ENCODE measurements at places on chromosomes 12 and 14.

DNA sequence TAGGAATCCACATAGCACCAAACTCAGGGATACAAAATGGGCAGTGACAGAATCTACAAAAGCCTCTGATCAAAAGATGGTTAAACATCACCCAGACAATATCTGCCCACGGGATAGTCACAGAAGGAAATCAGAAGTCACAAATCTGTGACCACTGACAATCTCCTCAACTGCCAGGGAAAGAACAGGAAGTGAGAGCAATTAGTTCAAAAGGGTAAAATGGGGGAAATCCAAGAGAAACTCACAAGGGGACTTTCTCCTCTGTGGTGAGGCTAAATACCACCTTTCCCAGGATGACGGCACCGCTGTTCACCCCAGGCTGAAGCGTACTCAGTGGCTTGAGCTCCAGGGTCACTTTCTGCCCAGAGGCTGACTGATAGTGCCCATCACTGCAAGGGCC, 10.7 kb downstream of the TTC5 start:
- no peak for DNase-seq

DNA sequence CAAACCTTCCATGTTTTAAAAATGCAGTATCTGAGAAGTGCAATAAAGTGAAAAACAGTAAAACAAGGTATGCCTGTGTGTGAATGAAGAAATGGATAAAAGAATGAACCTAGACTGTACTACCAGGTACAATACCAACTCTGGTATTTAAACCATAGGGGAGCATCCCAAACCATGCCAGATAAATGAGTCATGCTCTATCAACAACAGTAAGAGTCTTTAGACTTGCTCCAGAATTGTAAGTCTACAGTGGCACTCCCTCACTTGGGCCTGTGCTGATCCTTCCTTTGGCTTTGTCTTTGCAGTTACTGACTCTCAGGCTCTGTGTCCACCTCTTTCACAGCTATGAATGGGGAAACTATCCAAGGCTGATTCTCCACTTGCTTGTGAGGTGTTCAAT, 38.1 kb downstream of the BBS10 start:
- DNase-seq, result no peak

DNA sequence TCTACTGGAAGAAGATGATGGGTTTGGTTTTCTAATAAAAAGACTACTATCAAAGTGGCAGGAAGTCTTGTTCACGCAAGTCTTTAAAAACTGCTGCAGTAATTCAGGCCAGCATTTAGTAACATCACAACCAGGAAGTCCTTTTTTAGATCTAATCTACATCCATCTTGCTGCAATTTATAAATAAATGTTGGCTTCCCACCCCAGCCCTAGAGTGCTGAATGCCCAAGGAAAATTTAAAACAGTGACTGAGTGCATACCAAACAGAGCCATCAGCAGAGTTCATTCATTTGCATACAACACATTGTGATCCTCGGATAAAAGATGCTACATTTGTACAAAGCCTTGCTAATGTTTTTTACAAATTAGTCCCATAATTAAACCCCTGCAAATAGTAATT, 72.1 kb downstream of the PHLDA1 start:
- DNase-seq, result no peak

- DNase-seq, result no peak
Measured at GRCh38 chr14:75910048-75910447, 71.7 kb downstream of the TGFB3 start.

- no peak for DNase-seq
Measured at GRCh38 chr14:73862480-73862879, 10.8 kb downstream of the PTGR2 start.

DNA sequence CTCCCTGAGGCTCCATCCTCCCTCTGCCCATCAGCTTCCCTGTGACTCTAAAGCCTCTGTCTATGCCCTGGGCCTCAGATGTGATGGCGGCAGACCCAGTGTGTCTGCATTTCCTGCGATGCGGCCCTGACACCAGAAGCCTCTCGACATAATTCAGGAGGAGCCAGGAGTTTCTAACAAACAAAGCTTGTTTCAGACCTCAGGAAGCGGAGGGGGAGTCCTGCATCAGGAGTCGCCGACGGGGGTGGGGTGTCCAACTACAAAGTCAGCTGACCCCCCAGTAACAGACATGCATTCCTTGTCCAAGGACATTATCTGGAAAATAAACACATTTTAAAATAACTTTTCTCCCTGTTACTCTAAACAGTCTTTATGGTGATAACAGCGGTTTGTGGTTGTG, 167.5 kb downstream of the DPF3 start:
- no peak for DNase-seq

- no peak for DNase-seq
Measured at GRCh38 chr14:25381498-25381897, 331.6 kb upstream of the STXBP6 start.

- DNase-seq, result no peak
Measured at GRCh38 chr12:67747869-67748742, 99.6 kb downstream of the DYRK2 start.

- DNase-seq, result no peak
Measured at GRCh38 chr14:104509673-104510072, 69.9 kb upstream of the C14orf180 start.

DNA sequence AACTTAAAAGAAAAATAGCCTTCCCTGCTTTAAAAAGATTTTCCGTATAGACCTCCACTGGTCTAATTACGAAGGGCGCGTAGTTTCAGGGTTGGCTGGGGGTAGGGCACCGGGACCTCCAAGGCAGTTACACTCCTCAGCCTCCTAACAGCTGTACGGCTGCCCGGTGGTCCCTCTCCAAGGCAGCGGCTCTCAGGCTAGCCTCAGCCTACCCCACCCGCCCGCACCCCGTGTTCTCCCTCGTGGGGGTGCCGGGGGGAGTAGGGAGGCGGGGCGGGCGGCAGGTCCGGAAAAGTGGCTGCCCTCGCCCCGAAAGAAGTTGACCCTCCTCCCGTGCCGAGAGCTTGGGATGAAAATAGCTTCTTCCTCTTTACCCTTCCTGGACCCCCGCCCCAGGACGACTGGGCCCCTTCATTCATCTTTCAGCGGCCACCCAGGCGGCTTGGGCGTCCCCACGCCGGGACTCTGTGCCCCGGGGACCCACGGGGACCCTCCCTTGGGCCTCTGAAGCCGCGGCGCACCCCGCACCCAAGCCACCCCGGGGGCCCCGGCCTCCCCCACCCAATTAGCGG, 991 bp upstream of the RCOR1 start:
- DNase-seq, result no peak

GRCh38 chr12:32083489-32083888, 23.2 kb upstream of the BICD1 start:
- no peak for DNase-seq

- no peak for DNase-seq
Measured at GRCh38 chr14:59036134-59036533, 152.3 kb upstream of the DAAM1 start.

GRCh38 chr12:12997734-12998133, 2.3 kb downstream of the HEBP1 start:
- DNase-seq, result no peak

DNA sequence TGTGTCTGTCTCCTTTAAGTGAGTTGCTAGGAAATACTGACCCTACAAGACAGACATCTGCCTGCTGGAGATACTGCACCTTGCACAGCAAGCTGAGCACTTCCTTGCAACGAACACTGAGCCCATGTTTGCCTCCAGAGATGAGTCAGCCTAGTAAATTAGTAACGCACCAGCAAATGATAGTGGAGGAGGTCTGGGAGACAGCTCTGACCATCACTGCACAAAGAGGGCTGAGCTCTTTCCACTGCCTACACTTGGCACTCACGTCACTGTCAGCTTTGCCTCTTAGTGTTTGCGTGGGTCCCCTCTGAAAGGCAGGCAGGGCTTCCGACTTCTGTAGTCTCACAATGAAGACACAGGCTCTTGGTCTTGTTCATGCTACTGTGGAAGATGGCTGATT, 109.0 kb downstream of the APAF1 start:
- DNase-seq, result no peak

DNA sequence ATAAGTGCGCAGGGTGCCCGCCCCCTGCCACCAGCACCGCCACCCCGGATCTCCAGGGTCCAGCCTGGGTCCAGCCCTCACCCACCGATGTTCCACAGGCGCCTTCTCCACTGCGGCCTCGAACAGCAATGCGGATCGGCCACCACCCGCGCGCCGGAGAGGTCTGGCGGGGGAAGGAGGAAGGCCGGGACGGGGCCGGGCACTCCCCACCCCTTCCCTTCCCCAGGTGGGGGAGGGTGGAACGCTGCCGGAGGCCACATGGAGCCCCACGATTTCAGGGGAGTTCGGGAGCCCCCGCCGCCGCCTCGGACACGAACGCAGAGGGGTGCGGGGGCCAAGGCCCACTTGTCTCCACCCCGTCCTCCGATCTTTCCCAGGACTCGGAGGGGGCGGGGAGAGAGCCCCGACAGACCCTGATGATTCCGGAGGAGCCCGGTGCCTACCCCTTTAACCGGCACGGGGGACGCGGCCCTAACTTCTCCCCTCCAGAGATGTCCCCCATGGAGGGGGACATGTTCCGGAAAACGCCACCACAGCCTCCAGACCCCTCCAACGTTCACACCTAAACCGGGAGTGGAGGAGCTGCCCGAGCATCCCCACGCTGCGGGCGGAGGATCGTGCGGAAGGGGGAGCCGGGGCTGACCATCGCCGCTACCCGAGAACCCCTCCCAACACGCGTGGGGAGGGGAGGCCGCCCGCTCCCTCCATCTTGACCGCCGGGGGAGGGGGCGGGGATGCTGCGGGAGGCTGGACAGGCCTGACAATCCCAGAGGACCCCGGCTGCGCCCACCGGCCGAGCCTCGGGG, 1.1 kb downstream of the ATXN2 start:
- no peak for DNase-seq

DNA sequence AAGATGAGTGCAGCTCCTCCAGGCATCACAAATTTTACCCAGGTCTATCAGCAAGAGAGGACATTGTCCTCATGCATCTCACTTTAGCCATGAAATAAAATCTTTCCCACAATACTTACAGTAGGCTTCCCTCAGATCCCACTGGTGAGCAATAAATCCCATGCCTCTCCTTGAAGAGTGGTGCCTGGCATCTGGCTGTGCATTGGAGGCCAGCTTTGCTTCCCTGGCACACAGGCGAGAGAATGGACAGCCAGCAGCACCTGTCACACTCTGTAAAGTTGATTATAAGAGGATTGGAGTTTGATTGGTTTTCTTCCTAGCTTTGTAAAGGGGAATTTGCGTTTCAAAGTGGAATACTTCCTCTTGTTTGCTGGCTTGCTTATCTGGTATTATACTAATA, 1153.9 kb downstream of the AACS start:
- no peak for DNase-seq

- DNase-seq, result no peak
Measured at GRCh38 chr12:132219323-132219722, 75.1 kb downstream of the NOC4L start.

DNA sequence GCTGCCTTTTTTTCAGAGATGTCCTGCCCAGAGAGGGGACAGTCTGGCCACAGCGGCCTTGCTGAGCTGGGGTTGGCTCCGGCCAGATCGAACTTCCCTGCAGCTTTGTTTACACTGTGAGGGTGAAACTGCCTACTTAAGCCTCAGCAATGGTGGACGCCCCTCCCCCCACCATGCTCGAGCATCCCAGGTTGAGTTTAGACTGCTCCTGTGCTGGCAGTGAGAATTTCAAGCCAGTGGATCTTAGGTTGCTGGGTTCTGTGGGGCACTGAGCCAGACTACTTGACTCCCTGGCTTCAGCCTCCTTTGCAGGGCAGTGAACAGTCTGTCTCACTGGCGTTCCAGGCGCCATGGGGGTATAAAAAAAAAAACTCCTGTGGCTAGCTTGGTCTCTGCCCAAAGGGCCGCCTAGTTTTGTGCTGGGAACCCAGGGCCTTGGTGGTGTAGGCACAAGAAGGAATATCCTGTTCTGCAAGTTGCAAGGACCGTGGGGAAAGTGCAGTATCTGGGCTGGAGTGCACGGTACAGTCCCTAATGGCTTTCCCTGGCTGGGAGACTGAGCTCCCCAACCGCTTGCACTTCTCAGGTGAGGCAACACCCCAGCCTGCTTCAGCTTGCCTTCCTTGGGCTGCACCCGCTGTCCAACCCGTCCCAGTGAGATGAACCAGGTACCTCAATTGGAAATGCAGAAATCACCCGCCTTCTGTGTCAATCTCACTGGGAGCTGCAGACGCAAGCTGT, 79.1 kb downstream of the LRIG3 start:
- no peak for DNase-seq

- DNase-seq, result no peak
Measured at GRCh38 chr14:75013290-75013689, 10.6 kb downstream of the EIF2B2 start.

GRCh38 chr12:51874000-51874399, 13.9 kb upstream of the ANKRD33 start:
- DNase-seq, result no peak

DNA sequence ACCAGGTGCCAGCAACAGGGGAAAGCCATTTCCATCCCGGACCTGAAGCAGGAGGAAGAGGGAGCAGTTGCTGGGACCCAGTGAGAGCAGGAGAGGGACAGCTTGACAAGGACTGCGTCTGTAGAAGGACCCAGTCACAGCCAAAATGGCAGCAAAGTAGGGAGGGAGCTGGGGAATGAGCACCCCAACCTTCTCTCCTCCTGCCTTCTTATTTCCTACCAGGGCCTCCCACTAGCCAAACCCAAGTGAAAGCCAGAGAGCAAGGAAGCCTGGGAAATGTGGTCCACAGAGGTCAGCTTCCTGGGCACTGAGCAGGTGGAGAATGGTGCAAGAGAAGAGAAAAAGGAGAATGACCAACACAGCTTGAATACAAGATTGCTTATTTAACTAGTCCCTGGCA, 108.5 kb upstream of the MYL2 start:
- DNase-seq, result no peak

DNA sequence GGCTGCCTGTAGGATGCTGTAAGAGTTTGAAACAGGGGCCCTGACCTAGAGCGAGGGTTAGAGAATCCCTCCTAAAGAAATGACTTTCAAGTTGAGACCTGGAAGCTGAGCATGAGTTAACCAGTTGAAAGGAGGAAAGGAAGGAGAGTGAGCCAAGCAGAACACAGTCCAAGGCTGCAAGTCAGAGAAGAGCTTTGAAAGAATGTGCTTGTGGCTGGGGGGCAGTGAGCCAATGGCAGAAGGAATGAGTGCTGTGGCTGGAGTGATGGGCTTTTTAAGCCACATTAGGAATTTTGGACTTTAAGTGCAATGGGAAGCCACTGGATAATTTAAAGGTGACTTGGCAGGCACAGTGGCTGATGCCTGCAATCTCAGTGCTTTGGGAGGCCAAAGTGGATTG, 18.1 kb downstream of the CDKN1B start:
- no peak for DNase-seq

Measured in NCI-H1417 treated with DMSO at 0.1 percent for 48 hours (cell line).